ENCODE measurements at places on chromosomes 6 and 20.

GRCh38 chr6:63904650-63905248, 269.1 kb downstream of the PHF3 start:
- peak; percentile 68 for DNase-seq

GRCh38 chr6:118594877-118595276, 46.8 kb downstream of the PLN start:
- no peak for DNase-seq

DNA sequence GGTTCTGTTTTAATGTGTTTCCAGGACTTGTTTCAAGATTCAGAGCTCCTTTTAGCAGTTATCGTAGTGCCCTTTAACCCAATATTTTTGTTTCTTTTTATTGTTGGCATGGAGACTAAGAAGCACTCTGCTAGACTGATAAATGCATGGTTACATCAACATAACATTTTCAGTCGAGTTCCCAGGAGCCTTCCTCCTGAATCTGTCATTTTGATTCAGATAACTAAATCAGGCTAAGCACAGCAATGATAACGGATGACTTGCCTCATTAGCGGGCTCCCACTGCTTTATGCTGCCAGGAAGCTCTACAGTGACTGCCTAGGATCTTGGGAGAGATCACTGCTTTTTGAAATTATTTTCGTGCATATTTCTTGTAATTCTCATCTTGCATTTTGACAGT, 772.8 kb upstream of the GJE1 start:
- no peak for DNase-seq

DNA sequence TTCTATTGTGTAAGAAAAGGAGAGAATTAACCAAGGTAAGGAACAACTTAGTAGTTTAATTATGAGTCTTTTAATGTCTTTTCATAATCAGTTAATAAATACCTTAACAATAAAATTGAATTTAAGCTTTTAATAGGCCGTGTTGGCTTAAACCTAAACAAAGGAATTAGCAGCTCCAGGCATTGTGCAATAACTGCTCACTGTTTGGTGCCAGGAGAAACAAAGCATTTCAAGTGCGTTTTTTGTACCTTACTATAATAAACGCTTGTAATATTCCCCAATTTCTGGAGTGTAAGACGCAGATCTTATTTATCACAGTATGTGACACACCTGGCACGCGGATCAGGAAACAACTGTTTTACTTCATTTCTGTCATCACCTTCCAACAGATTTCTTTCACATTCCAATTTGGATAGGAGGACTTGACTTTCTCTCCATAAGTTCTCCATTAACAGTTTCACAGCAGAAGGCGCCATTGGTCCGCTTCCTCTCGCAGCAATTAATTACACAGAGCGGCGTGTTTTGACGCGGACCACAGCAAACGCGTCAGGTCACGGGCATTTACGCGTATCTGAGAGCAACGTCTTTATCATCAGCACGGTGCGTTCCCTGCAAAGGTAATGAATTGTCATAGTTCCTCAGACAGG, 335.8 kb upstream of the NT5E start:
- no peak for DNase-seq

DNA sequence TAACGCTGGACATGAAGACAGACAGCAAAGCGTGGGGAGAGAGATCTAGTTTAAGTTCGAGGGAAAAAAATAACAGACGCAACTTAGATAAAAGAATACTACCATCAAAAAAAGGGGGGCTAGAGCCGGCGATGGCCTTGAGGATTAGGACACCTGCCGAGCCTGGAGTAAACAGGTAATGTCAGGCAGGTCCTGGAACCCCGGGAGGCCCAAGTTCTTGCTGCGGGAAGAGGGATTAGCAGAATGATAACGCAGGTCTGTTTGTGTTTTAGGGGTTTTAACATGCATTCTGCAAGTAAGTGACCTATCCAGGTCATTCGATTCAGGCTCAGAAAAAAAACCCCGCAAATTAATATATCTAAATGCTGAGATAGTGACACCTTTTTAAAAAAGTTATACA, 754 bp upstream of the TMEM170B start:
- DNase-seq: no peak
